ENCODE measurements at places on chromosomes 1 and 21.

DNA sequence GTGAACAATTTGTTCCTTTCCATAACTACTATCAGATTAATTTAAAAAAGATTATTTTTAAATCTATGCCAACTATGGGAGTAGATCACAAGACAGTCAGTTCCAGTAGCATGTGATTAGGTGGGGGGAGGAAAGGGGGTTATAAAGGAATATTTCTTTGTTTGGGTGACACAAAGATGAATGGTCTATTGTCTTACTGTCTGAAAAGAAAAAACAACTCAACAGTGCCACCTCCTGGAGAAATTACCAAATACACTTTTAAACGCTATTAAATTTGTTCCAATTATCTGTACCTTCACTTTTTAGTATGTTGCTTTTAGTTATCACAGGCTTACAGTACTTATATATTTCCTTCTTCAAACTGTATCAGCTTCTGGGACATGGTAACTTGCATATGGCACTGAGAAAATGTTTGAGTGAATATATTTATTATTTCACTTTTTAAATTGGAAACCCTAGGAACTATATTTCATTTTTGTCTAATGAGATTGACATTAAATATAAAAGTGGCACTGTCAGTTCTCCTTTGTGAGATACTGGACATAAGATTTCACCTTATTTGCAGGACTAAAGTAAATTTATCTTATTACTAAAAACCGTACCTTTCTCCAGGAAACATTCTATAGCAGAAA, 1.7 kb upstream of the SORT1 start:
- DNase-seq, result peak; percentile 66

GRCh38 chr1:52727114-52727586, 897 bp downstream of the ZYG11B start:
- DNase-seq, result peak; percentile 13

DNA sequence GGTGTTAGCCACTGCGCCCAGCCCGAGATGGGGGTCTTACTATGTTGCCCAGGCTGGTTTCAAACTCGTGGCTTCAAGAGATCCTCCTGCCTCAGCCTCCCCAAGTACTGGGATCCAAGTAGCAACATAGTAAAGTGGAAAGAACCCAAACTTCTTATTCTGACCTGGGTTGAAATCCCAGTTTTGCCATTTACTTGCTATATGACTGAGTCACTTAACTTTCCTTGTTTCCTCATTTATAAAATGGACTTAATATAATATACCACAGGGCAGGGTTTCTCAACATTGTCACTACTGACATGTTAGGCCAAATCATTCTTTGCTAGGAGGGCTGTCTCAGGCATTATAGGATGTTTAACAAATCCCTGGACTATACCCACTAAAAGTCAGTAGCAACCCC, 6.7 kb downstream of the PFDN2 start:
- DNase-seq, result no peak

DNA sequence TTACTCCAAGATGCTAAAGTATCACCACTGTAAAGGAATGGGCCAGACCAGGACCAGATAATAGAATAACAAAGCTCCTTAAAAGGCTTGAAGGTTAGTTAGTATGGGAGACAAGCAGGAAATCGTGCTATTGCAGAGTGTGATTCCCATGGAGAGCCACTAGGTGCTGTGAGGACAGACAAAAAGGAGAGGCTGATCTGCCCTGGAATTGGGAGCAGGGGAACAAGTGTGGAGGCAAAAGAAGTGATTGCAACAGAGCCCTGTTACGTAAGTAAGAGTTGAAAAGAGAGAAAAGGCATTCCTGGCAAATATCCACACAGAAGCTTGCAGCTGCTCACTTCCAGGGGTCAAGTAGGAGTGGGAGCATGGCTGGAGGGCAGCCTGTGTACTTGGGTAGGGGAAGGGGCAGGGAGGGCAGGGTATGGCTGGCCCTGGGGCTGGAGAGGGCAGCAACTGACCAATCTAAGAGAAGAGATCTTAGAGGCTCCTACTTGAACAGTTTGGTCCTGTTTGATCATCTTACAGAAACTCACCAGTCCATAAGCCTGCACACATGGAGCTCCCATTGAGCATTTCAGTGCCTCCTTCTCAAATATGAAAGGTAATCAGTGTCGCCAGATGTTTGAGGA, 207.7 kb upstream of the GJB5 start:
- DNase-seq, result no peak

DNA sequence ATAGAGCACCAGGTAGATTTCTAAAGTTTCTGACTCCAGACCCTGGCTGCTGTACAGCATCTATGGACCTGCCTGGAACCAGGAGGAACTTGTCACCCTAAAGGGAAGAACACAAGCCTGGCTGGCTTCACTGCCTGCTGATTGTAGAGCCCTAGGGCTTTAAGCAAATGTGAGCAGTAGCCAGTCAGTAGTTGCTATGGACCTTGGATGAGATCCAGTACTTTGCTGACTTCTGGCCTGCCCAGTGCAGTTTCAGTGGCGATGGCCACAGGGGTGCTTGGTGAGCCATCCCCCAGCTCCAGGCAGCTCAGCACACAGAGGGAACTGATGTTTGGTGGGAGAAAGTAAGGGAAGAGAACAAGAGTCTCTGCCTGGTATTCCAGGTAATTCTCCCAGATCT, 68.4 kb downstream of the ATP6V1G3 start:
- DNase-seq, result no peak

DNA sequence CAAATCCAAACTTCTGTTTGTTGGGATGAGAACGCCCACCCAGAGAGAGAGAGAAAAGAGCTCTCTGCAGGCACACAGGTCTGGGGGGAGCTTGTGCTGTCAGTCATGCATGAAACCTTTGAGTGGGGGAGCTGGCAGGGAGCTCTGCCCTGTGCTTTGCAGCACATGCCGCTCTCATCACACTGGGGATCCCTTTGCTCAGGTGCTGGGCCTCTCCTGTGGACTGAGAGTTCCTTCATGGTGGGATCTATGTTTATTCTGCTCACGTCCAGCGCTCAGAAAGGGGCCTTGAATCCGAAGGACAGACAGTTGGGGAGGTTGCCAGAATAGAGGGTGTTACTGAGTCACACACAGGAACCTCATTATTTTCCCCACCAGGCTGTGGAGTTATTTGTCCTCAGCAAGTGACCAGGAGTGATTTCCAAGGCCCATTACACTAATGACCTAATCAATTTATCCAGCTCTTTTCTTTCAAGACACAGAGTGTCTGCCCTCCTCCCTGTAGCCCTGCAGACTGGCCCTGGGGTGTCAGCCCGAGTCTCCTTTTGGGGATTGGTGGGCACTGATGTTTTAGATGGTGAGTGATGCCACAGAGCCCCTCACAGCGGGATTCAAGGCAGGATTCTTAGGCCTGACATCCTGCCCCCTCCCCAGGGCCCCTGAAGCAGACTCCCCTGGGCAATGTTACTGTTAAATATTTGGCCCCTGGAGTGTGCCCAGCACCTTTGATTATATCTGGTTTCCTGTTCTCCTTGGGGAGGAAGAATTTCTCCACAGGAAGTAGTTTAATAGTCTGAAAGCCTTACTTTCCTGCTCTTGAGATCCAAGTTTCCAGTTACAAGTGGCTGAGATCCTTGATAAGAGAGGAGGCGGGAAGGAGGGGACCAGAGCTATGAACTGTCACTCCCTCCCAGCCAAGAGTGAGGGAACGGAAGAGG, 22.3 kb downstream of the MYBPH start:
- no peak for DNase-seq

- no peak for DNase-seq
These were observed 32.5 kb downstream of the DHCR24 start for GRCh38 chr1:54854381-54855020.

- no peak for DNase-seq
These were observed 20.7 kb downstream of the WDTC1 start for GRCh38 chr1:27255136-27255535.

- no peak for DNase-seq
These were observed 1.8 kb downstream of the VANGL2 start for GRCh38 chr1:160402001-160402795.

- no peak for DNase-seq
These were observed 12.0 kb downstream of the RAB7B start for GRCh38 chr1:205991237-205991636.

- no peak for DNase-seq
These were observed 12.8 kb downstream of the PLEKHO1 start for GRCh38 chr1:150162582-150162861.

GRCh38 chr21:28356422-28356821, 636.3 kb downstream of the LTN1 start:
- no peak for DNase-seq

- no peak for DNase-seq
These were observed 237.6 kb downstream of the RYR2 start for GRCh38 chr1:237279629-237280028.

- peak; percentile 47 for DNase-seq
These were observed 32.6 kb downstream of the ALPL start for GRCh38 chr1:21541835-21542234.

- DNase-seq, result peak; percentile 40
These were observed 1.2 kb downstream of the NIPAL3 start for GRCh38 chr1:24416666-24417391.

GRCh38 chr1:20359451-20360330, 69.0 kb downstream of the VWA5B1 start:
- no peak for DNase-seq

DNA sequence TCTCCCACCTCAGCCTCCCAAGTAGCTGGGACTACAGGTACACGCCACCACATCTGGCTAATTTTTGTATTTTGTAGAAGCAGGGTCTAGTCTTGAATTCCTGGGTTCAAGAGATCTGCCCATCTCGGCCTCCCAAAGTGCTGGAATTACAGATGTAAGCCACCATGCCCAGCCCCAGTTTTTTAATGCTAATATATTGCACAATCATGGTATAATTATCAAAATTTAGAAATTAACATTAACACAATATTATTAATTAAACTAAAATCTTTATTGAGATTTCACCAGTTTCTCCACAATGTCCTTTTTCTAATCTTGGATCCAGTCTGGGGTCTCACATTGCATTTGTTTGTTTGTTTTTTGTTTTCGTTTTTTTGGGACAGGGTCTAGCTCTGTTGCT, 21.9 kb upstream of the GPX7 start:
- no peak for DNase-seq

DNA sequence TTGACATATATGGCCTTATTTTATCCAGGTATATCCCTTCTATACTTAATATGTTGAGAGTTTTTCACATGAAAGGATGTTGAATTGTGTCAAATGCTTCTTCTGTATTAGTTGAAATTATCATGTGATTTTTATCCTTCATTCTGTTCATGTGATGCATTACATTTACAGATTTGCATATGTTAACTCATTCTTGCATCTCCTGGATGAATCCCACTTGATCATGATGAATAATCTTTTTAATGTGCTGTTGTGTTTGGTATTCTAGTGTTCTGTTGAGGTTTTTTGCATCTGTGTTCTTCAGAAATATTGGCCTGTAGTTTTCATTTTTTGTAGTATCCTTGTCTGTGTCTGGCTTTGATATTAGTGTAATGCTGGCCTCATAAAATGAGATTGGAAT, 138.3 kb upstream of the GPR52 start:
- no peak for DNase-seq

GRCh38 chr21:17089091-17089491, 423.8 kb upstream of the CXADR start:
- DNase-seq, result no peak

DNA sequence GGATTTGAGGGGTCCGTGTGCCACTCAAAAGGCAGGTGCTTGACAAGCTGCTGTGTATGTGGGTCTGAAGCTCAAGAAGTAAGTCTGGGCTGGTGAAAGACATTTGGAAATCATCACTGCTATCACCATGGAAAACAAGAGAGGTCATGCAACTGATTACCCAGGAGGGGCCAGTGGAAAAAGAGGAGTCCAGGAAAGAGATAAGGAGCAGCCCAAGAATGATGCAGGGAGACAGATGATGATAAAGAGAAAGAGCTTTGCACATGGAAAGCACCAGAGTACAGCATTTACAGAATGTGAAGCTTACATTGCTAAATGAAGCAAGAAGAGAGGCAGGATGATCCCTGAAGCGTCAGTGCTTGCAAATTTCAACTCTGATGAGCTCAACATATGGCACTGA, 203.2 kb downstream of the SETD4 start:
- no peak for DNase-seq

All from urothelium cell line (cell line).